ENCODE measurements at places on chromosomes 3 and 15.

DNA sequence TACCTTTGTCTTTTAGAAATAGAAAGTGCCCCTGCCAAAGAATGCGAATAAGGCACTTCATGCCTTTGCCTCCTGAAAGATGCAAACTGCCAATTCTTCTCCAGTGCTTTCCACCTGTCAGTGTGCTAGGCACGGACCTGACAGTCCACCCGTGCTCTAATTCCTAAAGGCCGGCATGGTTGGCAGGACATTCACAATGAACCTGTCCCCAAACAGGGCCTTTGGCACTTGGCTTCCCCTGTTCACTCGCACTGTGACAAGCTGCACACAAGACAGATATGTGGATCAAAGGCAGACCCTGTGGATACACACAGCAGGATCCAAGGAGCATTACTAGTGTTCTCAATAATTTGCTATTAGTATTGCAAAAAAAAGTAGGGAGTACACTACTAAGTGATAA is 505.7 kb upstream of the AGTR1 start:
- DNase-seq: no peak

DNA sequence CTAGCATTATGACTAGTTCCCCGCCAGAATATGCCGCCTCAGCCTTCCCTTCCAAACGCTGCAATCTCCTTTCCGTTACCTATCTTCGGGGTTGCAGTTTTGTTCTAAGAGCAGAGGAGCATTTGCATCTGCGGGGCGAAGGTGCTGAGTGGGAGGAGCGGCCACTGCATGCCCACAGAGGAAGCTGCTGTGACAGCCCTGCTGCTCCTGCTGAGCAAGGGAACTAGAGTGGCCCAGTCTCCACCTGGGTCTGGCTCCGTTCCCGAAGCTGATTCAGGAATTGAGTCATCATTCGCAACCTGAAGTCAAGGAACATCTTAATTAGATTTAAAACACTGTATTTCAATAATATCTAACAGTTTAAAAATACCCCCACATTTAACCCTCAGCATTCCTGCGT is 98.2 kb upstream of the TJP1 start:
- DNase-seq: no peak

DNA sequence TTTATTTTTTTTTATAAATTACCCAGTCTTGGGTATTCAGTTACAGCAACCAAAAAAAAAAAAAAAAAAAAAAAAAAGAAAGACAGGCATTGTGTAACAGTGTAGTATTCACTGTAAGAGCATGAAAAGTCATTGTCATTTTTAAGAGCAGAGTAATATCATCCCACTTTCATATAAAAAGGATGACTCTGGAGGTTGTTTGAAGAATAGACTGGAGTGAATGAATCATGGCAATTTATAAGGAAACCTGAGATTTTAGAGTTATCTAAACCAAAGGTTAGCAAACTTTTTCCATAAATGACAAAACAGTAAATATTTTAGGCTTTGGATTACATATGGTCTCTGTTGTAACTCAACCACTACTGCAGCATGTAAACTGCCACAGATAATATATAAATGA is 794.9 kb downstream of the NTRK3 start:
- DNase-seq: no peak

- no peak for DNase-seq
Observed at GRCh38 chr3:134802428-134803050, 7.5 kb downstream of the EPHB1 start.

- DNase-seq: no peak
Observed at GRCh38 chr3:134378384-134378783, 4.1 kb upstream of the AMOTL2 start.
